ENCODE measurements at places on chromosomes 16 and 17. TPM values are rescaled to one million over a fixed set of nuclear protein-coding genes. Genes with fewer than 3 reads are reported as not detected.

Gene SAMD14
- 10.7 TPM for total RNA-seq

Gene NOMO2
- 41.0 TPM for total RNA-seq

Gene CCL7
- total RNA-seq = 2.4 TPM

Gene GRAPL
- 0.72 TPM for total RNA-seq

Gene XPO6
- 90.2 TPM for total RNA-seq

Gene UNC13D
- 0.48 TPM for total RNA-seq

Measured in epithelial cell of alveolus of lung (primary cell).